ENCODE measurements at places on chromosomes 5 and 9.

GRCh38 chr5:59259237-59259636, 634.3 kb downstream of the PDE4D start:
- no peak for DNase-seq
- no peak overlapping the region for H3K4me3 ChIP-seq
- H3K36me3 ChIP-seq = no peaks in the 10 kb centered on the region
- no peaks in the 10 kb centered on the region for H3K4me1 ChIP-seq
- H3K27ac ChIP-seq = no peak overlapping the region

- H3K4me1 ChIP-seq = no peaks in the 10 kb centered on the region
- DNase-seq = no peak
- peaks cover 6% of the 10 kb centered on the region for H3K27me3 ChIP-seq
Observed at GRCh38 chr5:169126481-169127021, 174.4 kb downstream of the SLIT3 start.

- H3K27ac ChIP-seq = no peak overlapping the region
- no peak overlapping the region for H3K4me3 ChIP-seq
- H3K36me3 ChIP-seq = peaks cover 7% of the 10 kb centered on the region
- DNase-seq = no peak
- peaks cover 17% of the 10 kb centered on the region for H3K4me1 ChIP-seq
Observed at GRCh38 chr9:7802666-7803065, 3.1 kb upstream of the DMAC1 start.

DNA sequence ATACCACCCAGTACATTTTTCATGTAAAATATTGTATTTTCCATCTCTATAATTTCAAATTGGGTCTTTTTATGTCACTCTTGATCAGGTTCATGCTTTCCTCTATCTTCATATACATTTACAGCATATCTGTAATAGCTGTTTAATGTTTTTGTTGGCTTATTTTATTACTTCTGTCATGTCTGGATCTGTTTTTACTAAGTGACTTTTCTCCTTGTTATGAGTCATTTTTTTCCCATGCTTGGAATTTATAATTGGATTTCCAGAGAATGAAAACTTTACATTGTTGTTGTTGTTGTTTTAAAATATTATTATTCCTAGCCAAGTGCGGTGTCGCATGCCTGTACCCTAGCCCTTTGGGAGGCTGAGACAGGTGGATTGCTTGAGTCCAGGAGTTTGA, 5.6 kb upstream of the ADAMTS19 start:
- H3K4me3 ChIP-seq = no peak overlapping the region
- no peaks in the 10 kb centered on the region for H3K27me3 ChIP-seq
- no peaks in the 10 kb centered on the region for H3K4me1 ChIP-seq

DNA sequence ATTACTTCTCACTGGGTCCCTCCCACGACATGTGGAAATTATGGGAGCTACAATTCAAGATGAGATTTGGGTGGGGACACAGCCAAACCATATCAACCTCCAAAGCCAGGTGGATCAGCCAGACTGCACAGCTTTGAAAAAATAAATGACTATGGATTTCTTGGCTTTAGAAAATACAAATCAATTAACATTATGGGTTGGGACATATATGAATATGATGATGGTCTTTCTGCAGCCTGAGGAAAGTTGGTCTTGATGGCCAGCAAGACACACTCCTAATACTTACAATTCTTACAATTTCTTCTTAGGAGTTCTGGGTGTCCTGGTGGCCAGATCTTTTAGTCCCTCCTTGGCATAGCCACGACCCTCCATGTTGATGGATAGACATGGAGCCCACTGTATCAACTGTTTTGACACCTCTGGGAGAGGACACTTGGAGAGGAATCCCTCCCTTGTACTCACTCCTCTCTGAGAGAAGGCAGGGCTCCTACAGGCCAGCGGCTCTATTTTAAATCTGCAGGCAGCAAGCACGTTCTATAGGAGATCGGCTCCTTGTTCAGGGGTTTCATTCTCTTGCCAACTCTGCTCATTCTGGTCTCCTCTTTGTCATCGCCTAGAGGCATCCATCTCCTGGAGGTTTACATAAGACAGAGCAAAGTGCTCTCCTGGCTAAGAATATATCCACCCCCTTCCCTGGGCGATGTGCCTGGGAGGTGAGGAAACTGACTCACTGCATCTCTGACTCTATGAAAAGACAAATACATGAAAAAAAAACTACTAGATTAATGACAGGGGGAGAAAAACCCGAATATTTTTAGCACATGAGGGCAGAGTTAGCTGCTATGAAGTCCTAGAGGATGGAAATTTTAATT, 145.9 kb downstream of the CARTPT start:
- no peaks in the 10 kb centered on the region for H3K4me1 ChIP-seq
- H3K36me3 ChIP-seq = no peaks in the 10 kb centered on the region
- no peak for DNase-seq

- H3K27me3 ChIP-seq = no peaks in the 10 kb centered on the region
- H3K4me3 ChIP-seq = no peak overlapping the region
- DNase-seq = peak; percentile 57
- peaks cover 49% of the 10 kb centered on the region for H3K36me3 ChIP-seq
Observed at GRCh38 chr9:131266266-131267229, 9.8 kb downstream of the FAM78A start.

DNA sequence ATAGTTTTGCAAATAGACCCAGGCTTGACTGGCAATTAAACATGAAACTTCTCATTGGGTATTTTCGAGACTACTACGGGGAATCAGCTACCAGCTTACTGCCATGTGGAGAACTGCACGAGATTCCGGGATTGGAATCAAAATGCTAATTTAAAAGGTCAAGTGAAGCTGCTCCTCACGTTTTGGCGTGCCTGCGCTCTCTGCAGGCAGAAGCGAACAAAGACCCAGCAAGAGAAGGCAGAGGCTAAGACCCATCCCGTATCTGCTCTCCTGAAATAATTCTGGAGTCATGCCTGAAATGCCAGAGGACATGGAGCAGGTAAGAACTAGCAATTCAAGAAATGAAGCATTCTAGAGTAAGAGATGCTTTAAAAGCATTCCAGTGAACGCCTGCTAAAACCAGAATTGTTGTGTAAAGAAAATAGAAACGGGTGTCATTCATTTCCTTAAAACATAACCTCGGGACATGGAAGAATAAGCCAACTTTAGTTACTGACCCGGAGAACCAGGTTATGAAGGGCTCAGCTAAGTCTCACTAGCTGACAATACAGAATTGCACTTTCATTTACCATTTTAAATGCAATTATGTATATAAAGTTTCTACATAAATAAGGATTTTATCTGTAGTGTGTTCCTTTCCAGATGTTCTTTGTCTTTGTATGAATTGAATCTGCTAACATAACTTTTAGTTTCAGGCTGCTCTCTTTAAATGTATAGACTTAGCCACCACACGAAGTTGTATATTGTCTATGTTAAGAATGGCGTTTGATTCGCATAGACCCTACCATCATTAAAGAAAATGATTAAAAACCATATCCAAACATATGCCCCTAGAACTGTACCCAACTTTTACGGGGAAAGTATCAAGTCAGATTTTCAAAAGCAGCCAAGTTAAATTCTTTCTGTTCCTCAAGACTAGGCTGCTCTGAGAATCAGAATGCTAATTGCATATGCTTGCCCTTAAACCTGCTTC, 2.0 kb upstream of the MAT2B start:
- H3K36me3 ChIP-seq = no peaks in the 10 kb centered on the region
- DNase-seq = peak; percentile 66
- no peaks in the 10 kb centered on the region for H3K27me3 ChIP-seq
- H3K4me1 ChIP-seq = peaks cover 31% of the 10 kb centered on the region
- H3K27ac ChIP-seq = peak overlapping the region; percentile 90

DNA sequence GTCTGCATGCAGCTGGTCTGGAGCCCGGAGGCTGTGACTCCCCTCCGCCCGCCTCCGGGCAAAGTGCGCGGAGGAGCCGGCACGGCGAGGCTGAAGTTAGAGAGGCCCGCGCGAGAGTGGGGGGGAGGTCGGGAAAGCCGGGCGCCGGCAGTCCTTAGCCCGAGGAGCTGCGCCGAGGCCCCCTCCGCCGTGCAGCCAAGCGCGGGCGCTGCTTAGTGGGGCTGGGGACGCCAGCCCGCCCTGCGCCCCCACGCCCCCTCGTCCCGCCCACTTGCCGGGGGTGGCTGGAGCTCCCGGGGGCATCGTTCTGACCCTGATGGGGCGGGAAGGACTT, 403 bp downstream of the NINJ1 start:
- H3K27me3 ChIP-seq = no peaks in the 10 kb centered on the region
- peaks cover 30% of the 10 kb centered on the region for H3K4me1 ChIP-seq
- no peaks in the 10 kb centered on the region for H3K36me3 ChIP-seq
- H3K27ac ChIP-seq = peak overlapping the region; percentile 62
- peak overlapping the region; percentile 58 for H3K4me3 ChIP-seq

GRCh38 chr5:122220511-122220910, 91.2 kb downstream of the ZNF474 start:
- DNase-seq = no peak
- H3K36me3 ChIP-seq = no peaks in the 10 kb centered on the region
- H3K4me1 ChIP-seq = no peaks in the 10 kb centered on the region
- no peak overlapping the region for H3K4me3 ChIP-seq
- no peaks in the 10 kb centered on the region for H3K27me3 ChIP-seq
- no peak overlapping the region for H3K27ac ChIP-seq

- peaks cover 2% of the 10 kb centered on the region for H3K27me3 ChIP-seq
- H3K27ac ChIP-seq = no peak overlapping the region
- no peak for DNase-seq
Observed at GRCh38 chr5:79955941-79956670, 35.0 kb downstream of the MTX3 start.

- peaks cover 9% of the 10 kb centered on the region for H3K4me1 ChIP-seq
- H3K4me3 ChIP-seq = no peak overlapping the region
- DNase-seq = no peak
- no peaks in the 10 kb centered on the region for H3K27me3 ChIP-seq
- no peaks in the 10 kb centered on the region for H3K36me3 ChIP-seq
Observed at GRCh38 chr9:23590276-23591000, 235.6 kb downstream of the ELAVL2 start.

DNA sequence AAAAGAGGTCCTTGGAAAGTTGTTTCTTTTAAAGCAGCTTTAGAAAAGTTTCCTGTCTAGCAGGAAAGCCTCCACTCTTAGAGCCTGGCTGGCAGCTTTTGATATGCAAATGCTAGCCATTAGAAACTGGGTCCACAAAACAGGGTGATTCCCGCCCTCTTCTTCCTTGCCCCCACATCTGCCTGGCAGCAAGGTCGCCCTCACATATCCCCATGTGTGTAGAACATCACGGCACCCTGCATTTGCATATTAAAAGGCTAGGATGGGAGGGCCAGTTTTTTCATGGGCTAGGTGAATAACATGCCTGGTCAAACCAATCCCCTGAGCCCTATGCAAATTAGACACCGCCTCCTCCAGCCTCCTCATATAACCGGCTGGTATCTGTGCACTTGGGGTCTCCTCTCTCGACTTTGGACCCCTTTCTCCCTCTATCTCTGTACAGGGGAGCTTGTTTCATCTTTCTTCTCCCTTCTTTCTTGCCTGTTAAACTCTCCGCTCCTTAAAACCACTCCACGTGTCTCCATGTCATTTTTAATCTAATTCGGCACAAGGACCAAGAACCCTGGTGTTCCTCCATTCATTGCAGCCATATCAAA, 426.8 kb upstream of the CTNND2 start:
- no peaks in the 10 kb centered on the region for H3K4me1 ChIP-seq
- H3K36me3 ChIP-seq = no peaks in the 10 kb centered on the region
- DNase-seq = no peak
- no peak overlapping the region for H3K27ac ChIP-seq
- H3K27me3 ChIP-seq = no peaks in the 10 kb centered on the region

DNA sequence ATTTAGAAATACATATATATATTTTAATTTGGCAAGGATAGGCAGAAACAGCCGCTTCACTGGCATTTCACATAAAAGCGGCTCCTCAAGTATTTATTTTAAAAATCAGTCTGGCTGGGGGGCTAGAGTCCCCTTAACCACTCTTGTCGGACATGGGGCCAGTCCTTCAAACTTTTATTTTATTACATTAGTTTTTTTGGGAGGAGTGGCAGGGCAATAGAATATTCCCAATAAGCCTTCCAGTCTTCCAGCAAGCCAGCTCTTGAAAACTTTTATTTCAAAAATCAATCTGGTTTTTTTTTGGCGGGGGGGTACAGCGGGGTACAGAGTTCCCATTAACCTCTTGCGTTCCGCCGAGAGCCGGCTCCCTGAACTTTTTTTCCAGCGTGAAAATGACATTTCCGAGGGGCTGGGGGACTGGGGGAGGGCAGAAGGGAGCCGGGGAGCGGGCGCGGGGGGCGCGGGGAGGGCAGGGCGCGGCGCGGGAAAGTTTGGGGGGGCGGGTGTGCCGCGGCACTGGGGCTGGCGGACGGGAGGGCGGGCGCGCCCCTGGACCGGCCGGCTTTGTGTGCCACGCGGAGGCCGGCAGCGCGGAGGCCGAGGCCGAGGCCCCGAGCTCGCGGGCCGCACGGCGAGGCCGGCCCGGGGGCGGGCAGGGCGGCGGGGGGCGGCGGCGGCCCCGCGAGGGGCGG, 504 bp upstream of the ZNF618 start:
- H3K4me1 ChIP-seq = peaks cover 6% of the 10 kb centered on the region
- no peak for DNase-seq
- H3K36me3 ChIP-seq = no peaks in the 10 kb centered on the region
- no peak overlapping the region for H3K27ac ChIP-seq

DNA sequence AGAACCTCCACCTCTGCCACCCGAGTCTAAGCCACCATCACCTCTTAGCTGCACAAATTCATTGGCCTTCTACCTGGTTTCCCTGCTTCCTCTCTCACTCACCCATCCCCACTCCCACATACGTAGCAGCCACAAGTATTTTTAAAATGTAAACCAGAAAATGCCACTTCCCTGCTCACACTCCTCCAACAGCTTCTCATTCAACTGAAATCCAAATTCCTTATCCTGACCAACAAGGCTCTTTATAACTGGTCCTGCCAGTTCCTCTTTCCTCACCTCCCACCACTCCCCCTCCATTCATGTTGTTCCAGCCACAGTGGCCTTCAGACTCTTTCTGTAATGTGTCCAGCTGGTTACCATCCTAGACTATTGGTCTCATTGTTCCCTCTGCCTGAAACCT, 25.0 kb upstream of the PALM2AKAP2 start:
- H3K4me1 ChIP-seq = no peaks in the 10 kb centered on the region
- H3K27me3 ChIP-seq = no peaks in the 10 kb centered on the region
- no peak for DNase-seq
- no peaks in the 10 kb centered on the region for H3K36me3 ChIP-seq
- H3K27ac ChIP-seq = no peak overlapping the region

- no peaks in the 10 kb centered on the region for H3K36me3 ChIP-seq
- DNase-seq = no peak
- H3K27ac ChIP-seq = no peak overlapping the region
- no peaks in the 10 kb centered on the region for H3K4me1 ChIP-seq
- no peak overlapping the region for H3K4me3 ChIP-seq
- no peaks in the 10 kb centered on the region for H3K27me3 ChIP-seq
Observed at GRCh38 chr9:15873573-15874177, 320.8 kb downstream of the CCDC171 start.

- no peaks in the 10 kb centered on the region for H3K36me3 ChIP-seq
- H3K27me3 ChIP-seq = no peaks in the 10 kb centered on the region
- no peak overlapping the region for H3K4me3 ChIP-seq
- no peak for DNase-seq
Observed at GRCh38 chr5:33631786-33632185, 191.0 kb downstream of the TARS1 start.

GRCh38 chr5:94968507-94969095, 316.3 kb downstream of the MCTP1 start:
- DNase-seq = peak; percentile 37
- H3K27me3 ChIP-seq = no peaks in the 10 kb centered on the region
- no peak overlapping the region for H3K27ac ChIP-seq
- H3K4me3 ChIP-seq = no peak overlapping the region
- H3K4me1 ChIP-seq = no peaks in the 10 kb centered on the region

- DNase-seq = peak; percentile 7
- H3K4me1 ChIP-seq = peaks cover 30% of the 10 kb centered on the region
- peaks cover 7% of the 10 kb centered on the region for H3K27me3 ChIP-seq
- H3K36me3 ChIP-seq = peaks cover 11% of the 10 kb centered on the region
Observed at GRCh38 chr5:90528601-90529193, 687 bp downstream of the LYSMD3 start.

Measured in DND-41 (cell line).